ENCODE measurements at places on chromosomes 5 and 9.

GRCh38 chr5:147704544-147704943 lies 78.0 kb downstream of the JAKMIP2 start:
- DNase-seq = no peak

DNA sequence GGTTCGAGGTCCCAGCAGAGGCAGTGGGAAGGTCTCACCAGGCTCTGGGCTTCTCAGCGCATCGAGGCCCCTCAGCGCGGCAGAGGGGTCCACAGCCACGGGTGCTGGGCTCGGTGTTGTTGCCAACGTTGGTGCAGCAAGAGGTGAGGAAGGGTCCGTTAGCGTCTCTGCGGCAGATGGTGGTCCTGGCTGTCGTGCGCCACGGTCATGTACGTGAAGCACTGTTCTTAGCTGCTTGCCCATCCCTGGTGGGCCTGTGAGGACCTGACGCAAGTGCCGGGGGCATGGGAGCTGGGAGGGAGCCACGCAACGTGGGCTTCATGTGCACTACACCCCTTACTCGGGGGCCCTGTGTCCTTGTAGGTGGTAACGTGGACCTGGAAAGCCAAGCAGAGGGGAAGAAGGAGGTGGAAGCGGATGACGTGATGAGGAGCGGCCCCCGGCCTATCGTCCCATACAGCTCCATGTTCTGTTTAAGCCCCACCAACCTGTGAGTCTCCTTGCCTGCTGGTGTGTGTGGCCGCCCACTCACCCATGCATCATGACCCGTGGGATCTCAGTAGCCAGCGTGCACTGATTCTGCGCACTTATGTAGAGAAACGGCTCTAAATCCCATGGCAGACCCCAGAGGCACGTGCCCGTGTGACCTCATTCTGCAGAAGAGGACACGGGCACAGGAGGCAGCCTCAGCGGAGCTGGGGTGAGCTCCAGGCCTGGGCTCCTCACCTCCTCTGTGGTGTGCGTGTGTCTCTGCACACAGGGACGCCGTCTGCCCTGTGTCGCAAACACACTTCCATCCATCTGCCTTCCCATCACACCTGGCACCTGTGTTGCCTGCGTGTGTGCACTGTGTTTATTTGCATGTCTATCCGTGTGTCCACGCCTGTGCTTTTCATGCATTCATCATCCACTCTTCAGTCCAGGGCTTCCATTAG lies 166.1 kb downstream of the CACNA1B start:
- DNase-seq = no peak

DNA sequence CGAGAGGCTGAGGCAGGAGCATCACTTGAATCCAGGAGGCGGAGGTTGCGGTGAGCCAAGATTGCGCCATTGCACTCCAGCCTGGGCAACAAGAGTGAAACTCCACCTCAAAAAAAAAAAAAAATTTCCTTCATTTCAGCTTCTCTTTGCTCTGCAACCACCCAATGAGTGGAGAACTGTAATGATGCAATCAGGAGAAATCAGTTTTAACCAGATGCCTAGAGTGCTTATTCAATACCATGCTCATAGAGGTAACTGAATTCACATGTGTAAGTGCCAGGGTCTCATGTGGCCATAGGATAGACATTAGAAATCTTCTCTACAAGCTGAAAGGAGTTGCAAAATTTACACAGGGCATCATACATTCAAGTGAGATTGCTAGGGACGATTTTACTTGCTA lies 70.6 kb downstream of the HMHB1 start:
- no peak for DNase-seq

GRCh38 chr9:10700291-10700690 lies 87.5 kb upstream of the PTPRD start:
- DNase-seq = no peak

GRCh38 chr5:81904861-81905260 lies 67.0 kb upstream of the ATG10 start:
- no peak for DNase-seq

DNA sequence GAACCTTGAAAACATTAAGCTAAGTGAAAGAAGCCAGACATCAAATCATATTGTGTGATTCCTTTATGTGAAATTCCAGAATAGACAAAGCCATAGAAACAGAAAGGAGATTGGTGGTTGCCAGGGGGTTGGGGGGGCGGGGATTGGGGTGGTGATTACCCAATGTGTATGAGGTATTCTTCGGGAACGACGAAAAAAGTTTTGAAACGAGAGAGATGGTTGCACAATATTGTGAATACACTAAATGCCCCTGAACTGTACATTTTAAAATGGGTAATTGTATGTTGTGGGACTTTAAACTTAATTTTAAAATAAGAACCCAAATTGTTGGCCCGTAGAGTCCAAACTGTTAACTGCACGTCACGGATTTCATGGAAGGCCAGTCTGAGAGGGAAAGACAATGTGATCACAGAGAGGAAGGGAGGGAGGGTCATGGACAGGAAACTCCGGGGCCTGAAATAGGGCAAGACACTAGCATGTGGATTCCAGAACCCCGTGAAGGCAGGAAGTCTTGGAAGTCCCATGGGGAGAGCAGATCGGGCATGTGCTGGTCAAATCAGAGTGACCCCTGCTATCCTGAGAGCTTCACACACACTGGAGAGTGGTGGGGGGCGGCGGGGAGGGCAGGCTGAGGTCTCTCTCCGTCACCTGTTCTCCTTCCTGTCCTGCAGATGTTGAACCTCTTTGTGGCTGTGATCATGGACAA lies 218.4 kb downstream of the CACNA1B start:
- no peak for DNase-seq

- DNase-seq = no peak
Measured at GRCh38 chr5:32000731-32001130, 173.4 kb downstream of the GOLPH3 start.

DNA sequence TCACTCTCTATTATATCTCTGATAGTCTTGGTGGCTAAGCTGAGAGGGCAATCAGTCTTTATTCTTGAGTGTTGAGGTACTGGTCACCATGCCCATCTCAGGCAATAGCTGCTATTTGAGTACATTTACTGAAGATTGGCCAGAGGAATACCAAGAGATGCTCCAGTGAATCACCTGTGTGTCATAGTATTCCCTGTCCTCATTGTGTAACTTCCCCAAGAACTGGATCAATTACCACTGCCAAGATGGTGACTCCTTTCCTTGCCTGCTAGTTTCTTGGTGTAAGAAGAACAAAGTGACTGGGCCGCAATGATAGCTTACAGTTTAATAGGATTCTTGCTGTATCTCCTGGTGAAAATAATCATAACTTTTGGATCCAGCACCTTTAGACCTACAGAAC lies 418.7 kb upstream of the KIF2A start:
- DNase-seq = no peak

GRCh38 chr9:99253772-99254431 lies 31.8 kb downstream of the SEC61B start:
- no peak for DNase-seq

- DNase-seq = no peak
Measured at GRCh38 chr5:10737880-10738279, 23.2 kb downstream of the DAP start.

- DNase-seq = no peak
Measured at GRCh38 chr9:91814753-91815152, 135.3 kb downstream of the ROR2 start.

DNA sequence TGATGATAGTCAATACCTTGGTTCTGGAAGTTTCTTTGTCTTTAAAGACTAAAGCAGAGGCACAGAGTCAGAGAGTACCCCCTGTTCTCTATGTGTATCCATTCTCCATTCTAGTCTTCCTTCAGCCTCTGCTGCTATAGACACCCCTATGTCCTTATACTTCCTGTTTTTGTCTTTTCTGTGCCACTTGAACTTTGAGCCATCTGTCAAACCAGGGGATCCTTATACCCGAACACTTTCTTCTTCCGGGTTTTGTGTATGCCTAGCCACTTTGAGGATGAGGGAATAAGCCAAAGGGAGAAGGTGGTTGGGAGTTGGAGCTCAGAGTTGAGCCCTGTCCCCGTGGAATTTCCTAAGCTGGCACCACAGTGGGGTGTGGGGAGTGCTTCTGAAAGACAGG lies 61.1 kb upstream of the IL6ST start:
- DNase-seq = no peak

GRCh38 chr5:63686181-63686580 lies 276.1 kb downstream of the HTR1A start:
- no peak for DNase-seq

DNA sequence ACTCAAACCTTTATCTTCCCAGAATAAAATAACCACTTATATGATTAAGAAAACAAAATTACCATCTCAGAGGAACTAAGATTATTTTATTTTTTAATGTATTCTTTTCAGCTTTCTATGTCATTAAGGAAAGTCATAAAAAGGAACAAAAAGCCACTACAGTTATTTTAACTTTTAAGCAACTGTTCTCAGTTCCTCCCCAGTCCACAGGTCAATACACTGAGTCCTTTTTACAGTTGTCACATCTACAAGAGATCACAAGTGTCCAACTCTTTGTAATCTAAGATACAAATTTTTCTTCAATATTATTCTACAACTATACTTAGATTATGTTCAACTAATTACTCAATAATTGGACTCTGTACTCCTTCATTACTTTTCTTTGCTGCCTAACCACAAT lies 782.8 kb upstream of the ACO1 start:
- DNase-seq = no peak

GRCh38 chr9:68979538-68980314 lies 34.2 kb downstream of the PRKACG start:
- DNase-seq = no peak

GRCh38 chr9:134641173-134641989 lies at the start of gene COL5A1:
COL5A1 (plus strand) TSS chr9:134641803; CDS start chr9:134642188, 385 bp downstream.
- peak; percentile 73 for DNase-seq

DNA sequence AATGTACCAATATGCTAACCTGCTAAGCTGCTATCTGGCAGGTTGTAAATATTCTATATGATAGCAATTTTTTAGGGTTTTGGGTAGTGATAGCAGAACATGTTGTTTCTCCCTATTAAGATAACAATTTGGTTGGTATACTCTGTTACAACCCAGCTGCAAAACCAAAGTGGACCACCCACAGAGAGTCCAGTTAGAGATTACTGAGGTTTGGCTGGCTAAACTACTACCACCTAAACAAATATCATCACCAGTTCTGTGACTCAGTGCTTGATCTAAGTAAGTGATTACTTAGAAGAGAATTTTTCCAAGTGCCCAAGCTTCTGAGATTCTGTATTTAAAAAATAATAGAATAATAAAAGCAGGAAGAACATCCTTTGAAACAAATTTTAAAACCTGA lies 72.3 kb downstream of the XRCC4 start:
- DNase-seq = no peak

- no peak for DNase-seq
Measured at GRCh38 chr5:175614223-175614815, 43.6 kb upstream of the HRH2 start.

DNA sequence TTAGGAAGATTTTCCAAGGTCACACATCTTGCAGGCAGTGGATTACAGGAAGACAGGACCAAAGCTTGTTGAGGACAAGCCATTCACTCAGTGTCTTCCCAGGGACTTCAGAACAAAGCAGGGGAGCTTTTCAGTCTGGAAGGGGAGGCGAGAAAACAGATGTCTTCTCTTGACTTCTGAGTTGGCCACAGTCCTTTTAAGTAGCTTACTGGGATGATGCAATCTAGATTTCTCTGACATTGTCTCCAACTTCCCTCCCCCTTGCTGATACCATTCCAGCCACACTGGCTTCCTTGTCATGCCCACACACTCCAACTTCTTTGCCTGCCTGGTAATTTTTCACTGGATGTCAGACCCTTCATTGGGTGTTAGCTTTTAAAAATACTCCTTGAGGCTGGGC lies 174.2 kb upstream of the TBC1D2 start:
- DNase-seq = no peak

DNA sequence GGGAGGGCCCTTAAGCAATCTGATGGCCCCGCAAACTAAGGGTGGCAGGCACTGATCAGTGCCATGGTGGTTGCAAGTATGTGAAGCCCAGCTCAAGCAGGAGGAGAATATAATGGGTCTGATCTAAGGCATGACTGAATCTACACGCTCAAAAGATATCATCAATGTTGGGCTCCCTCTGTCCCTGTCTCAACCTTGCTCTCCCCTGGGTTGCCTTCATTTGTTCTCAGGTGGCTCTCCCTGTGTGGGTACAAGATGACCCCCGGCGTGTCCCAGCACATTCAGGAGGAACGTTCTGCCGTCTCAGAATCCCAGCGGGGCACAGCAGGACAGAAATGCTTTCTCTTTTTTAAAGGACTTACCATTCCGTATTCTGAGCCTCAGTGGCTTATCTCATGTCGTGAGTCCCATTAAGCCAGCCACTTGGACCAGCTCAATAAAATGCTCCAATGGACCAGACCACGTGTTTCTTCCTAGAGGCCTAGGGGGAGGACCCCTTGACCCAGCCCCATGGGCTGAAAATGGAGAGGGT lies 12.0 kb upstream of the RNF130 start:
- no peak for DNase-seq

- DNase-seq = no peak
Measured at GRCh38 chr5:2003690-2004365, 121.1 kb upstream of the IRX4 start.

DNA sequence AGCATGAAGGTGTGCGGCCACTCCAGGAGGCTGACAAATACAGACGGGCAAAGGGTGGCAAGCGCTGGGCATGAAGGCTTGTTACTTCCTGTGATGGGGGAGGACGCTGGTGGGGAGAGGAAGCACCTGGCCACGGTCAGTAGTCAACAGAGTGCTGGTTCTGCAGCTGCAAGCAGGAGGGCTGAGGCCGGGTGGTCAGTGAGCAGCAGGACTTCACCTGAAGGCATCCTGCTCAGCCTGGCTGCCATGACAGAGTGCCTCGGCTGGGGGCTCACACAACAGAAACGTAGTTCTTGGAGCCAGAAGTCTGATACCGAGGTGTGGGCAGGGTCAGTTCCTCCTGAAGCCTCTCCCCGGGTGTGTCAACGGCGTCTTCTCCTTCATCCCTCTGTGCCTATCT lies 118.6 kb upstream of the IRX4 start:
- no peak for DNase-seq

DNA sequence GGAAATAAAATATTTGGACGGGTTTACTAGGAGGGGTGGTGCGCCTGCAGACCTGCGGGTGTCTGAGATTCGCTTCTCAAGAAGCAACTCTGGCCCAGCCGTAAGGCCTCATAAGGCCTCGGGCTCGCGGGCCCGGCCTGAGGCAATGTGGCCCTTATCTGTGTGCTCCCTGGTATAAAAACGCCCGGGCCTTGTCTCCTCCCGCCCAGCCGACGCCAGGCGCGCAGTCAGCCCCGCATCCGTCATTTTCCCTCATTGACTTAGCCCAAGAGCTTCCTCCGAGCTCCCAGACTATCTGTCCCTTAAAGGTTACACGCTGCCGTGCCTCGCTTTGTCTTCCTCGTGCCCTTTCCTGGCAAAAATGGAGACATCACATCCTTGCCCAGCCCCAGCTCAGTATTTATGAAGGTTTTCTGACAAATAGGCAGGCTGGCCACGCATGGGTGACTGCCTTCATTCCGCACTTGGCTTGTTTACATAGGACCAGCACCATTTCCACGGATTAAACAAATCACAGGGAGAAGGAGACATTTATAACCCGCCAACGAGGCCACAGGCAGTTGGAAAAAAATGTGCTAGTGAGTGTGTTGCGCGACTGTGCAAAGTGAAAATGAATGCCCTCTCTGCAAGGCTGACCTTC lies 74.5 kb upstream of the TBCA start:
- no peak for DNase-seq

GRCh38 chr5:98770209-98770910 lies 3.1 kb upstream of the RGMB start:
- no peak for DNase-seq
